GF-D8 (cell line): ENCODE measurements at places on chromosomes 6 and 20.

- DNase-seq, result no peak
Observed at GRCh38 chr6:117601811-117602150, 530 bp downstream of the GOPC start.

DNA sequence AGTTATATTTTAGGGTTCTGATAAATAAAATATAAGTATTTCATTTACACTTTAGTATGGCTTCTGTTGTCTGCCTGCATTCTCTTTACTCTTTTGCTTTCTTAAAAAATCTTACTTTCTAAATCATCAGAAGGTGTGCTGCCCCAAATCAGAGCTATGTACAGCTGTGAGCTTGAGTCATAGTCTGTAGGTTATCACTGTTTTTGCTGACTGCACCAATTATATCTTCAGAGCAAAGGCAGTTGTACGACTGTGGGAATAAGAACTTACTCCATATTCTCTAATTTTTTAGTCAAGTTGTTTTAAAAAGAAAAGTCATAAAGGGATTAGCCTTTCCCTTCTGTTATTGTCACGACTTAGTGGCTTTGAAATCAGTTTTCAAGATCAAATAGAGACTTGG lies 1649.0 kb downstream of the HACE1 start:
- no peak for DNase-seq

GRCh38 chr6:160319246-160319645 lies 28.9 kb upstream of the SLC22A3 start:
- no peak for DNase-seq

DNA sequence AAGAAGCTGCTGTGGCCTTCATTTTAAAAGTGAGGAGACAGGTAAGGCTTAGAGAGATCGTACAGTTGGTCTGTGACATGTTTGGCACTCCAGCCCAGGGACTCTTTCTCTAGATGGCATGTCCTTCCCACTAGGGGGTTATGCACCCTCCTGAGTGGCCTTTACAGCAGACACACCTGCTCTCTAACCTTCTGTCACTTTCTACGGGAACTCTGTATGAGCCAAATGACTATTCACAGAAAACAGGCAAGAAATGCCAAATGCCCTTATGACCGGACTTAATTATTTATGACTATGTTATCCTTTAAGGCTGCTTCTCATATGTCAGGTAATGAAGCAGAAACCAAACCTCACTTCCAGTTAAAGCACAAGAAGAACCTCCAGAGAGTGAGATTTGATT lies 91.2 kb downstream of the MAP3K5 start:
- no peak for DNase-seq

DNA sequence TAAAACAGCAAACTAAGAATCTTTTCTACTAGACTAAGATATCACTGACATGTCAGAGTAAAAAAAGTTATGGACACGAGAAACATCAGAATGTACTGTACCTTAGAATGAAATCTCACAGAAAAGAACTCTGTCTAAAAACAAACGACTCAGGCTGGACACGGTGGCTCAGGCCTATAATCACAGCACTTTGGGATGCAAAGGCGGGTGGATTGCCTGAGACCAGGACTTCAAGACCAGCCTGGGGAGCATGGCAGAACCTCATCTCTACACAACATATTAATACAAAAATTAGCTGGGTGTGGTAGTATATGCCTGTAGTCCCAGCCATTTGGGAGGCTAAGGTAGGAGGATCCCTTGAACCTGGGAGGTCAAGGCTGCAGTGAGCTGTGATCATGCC lies 122.6 kb downstream of the PRND start:
- DNase-seq, result no peak

- DNase-seq, result no peak
Observed at GRCh38 chr20:46237227-46237626, 71.1 kb downstream of the CDH22 start.

DNA sequence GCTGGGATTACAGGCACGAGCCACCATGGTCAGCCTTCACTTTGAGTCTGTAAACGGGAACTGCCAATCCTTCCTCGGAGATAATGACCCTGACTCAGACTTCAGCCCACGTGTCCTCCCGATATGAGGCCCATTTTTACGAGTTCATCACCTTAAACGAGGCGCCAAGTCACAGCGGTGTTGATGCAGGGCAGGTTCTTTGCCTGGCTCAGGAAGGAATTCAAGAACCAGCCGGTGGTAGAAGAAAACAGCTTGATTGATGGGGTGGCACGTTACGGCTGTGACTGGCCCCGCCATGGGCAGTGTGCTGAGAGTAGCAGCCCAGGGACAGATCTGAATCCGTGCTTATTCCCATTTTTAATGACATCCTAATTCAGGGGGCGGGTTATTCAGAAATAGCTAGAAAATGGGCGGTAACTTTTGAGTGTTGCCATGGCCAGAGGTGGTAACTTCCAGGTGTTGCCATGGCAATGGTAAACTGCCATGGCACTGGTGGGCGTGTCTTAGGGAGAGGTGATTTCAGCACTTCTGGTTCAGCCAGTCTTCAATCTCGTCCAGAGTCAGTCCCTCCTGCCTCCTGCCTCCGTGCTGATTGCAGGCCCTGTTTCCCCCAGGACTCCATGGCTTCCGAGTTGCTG lies 9.1 kb upstream of the MAP1LC3A start:
- no peak for DNase-seq

- DNase-seq, result no peak
Observed at GRCh38 chr6:31785475-31785874, 8.3 kb upstream of the VWA7 start.

- DNase-seq, result no peak
Observed at GRCh38 chr20:16498526-16499253, 74.6 kb downstream of the KIF16B start.

DNA sequence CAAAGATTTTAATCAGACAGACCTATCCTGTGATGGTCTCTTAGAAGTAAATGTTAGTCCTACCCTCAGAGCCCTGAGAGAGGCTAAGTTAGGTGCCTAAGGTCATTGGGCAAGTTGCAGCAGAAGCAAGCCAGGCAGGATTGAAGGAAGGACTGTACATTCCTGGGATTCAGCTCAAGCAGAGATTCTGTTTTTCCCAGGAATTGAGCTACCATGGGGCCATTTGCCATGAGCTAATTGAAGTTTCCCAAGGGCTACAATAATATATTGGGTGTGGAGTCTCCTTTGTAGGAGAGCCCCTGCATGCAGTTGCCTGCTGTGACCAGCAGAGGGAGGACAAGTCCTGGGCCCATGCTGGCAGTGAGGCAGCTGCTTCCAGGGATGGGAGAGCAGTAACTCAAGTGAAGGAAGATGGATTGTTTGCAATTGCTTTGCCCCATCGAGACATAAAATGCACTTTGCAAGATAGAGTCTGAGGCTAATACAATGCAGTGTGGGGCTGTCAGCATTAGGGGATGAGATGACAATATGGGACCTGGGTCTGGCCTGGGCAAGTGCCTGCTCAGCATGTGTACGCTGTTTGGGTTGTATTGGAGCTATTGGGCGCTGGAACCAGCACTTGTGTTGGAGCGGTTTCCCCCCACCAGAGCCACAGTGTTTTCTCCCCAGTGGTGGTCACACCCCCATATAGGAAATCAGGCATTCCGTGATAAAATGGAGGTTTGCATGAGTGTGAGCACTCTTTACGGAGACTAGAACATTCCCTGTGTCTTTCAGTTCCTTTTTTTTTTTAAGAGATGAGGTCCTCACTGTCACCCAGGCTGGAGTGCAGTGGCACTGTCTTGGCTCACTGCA lies 27.9 kb downstream of the DNMT3B start:
- no peak for DNase-seq

DNA sequence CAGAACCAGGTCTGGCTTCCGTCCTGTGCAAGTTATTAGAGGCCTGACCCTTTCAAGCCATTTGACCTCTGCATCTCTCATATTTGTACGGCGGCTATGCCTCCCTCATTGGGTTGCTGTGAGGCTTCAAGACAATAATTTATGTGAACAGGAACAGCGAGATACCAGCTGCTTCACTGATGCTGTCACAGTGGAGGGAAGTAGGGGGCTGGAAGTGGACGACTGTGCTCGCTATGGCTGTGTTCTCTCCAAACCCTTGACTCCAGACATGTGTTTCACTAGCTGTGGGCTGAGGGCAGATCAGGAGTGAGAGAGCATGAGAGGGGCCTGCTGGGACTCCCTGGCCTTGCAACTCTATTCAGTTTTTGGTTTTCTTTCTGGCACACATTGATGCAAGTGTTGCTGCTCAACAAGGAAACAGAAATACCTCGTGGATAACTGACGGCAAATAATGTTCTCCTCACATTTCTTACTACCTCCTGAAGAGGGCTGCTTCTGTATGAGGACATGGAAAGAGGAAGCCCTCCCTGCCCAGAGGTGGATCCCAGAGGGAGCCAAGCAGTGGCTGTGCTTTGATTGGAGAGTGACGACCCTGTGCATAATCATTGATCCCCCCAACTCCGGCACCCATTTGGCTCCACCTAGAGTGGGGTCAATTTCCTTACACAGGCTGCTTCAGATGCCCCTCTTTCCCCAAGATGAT lies 34.7 kb upstream of the SCP2D1 start:
- no peak for DNase-seq

GRCh38 chr6:5461365-5461764 lies 200.1 kb downstream of the FARS2 start:
- DNase-seq, result no peak

DNA sequence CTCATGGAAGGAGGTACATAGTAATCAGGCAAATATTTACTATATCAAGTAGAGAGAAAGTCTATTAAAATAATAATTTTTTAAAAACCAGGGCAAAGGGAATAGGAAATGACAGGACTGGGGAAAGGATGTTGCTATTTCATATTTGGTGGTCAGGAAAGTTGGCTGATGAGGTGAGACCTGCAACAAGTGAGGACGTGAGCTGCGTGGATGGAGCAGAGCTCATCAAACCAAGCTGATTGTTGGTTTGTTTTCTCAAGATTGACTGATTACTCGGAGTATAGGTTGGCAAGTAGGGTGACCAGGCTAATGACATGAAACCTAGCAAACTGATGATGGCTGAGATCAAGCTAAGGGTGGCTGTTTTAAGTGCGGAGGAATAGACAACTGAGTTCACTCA lies 6.0 kb downstream of the GJA1 start:
- no peak for DNase-seq

DNA sequence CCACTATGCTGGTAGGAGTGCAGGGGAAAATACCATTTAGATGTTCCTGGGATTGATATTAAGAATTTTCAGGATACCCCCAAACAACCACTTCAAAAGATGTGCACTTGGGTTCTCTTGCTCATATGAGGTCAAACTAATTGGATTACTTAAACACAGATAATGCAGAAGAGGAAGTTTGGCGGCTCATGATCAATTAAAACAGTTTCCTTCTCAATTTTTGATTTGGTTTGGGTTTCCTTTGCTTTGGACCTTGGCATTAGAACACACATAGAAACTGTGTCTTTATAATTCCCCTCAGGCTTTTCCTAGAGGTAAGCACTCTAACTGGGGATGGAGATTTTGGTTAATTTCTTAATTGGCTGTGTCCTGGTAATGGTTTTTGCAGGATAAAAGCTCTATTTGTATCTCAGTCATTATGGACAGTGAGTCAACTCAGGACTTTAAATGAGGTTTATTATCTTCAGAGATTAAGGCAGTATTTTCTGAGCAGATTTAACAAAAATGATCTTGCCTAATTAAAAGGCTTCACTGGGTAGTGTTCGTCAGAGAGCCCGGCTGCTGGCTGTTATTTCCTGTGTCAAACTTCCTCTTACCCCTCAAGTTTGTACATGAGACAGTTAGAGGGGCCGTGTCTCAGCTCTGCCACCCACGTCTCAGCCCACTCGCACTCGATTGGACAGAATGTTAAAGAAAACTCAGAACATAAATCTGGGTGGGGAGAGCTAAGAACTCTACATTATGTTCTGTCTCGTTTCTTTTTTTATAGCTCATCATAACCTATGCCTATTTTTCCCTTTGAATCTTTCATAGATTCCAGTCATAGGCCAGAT lies 50.3 kb upstream of the PREP start:
- DNase-seq, result no peak

DNA sequence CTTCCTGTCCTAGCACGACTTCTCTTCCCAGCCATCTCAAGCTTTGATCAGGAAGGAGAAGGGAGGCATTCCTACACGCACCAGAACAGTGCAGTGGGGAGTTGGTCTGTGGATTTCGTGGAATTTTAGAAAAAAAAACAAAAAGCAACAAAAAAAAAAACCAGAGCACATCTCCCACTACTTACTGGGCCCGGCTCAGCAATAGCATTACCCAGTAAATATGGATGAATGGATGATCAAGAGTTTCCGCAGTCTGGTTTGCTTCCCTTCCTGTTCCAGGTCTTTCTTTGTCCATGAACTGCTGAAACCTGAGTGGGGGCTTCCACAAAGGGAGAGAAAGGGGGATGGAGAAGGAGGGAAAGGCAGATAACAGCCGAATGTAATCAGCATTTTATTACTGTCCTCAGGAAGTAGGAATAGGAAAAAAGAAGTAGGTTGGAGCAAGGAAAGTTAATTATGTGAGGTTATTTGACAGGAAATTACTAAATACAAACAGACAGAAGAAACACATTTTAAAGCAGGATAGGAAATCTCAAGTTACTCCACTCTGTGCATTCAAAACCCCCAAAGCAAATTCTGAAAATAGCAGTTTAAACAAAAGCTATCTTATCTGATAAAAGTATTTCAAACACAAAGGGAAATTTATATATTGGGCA lies 349.0 kb downstream of the PRL start:
- DNase-seq, result peak; percentile 8

GRCh38 chr6:7588506-7588905 lies 1.5 kb upstream of the SNRNP48 start:
- no peak for DNase-seq

DNA sequence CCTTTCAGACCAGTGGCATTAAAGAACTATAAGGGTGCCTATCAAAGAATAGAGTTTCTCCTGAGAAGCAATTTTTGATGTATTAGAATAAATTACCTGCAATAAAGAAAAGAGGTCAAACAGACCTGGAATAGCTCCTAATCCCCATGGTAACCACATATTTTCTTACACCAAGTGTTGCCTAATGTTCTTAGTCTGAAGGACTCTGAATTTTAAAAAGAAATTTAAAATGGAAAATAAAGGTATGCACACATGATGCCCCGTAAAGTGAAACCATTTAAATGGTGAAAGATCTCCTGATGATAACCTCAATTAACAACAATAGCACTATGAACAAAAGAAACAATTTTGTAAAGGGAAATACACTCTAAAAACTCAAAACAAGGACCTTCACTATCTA lies 55.1 kb upstream of the LOC128125822 start:
- no peak for DNase-seq

DNA sequence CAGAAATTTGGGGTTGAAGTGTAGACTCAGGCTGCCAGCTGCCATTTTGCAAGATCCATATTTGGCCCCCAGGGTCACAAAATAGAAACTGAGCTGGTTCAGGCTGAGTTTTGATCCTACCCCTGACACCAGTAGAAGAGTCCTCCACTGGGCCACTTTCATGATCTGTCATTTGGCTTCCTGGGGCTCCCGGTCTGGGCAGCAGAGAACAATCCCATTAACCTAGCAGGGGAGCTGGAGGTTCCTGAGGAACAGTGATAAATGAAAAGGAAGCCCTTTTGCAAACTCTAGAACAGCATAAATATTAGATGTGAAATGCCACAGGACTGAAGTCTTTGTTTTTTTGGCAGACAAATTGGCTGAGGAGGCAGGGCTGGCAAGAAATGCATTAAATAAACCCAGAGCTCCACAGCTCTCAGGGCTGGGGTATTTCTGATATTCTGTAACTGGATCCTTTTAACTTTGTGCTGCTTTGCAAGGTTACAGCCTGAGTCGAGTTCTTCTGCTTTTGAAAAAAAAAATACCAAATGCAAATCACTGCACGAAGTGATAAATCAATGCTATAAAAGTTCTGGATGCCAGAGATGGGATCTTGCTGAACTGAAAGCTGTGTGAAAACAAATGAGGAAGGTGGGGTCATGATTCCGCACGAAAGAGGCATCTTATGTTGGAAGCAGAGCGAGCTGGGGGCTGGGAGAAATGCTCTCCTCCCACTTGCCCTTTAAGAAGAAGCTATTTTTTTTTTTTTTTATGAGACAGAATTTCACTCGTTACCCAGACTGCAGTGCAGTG lies 64.4 kb downstream of the SULF2 start:
- DNase-seq, result no peak
